GM12891 (cell line): ENCODE measurements at places on chromosomes 6 and 20.

GRCh38 chr20:45918182-45918737 is 6.3 kb upstream of the PLTP start:
- no peak for DNase-seq

- no peak for DNase-seq
Observed at GRCh38 chr6:44166591-44167184, 8.1 kb downstream of the CAPN11 start.

- no peak for DNase-seq
Observed at GRCh38 chr6:139017227-139017626, 11.3 kb upstream of the ABRACL start.

GRCh38 chr20:38073307-38074071 is 39.9 kb downstream of the RPRD1B start:
- no peak for DNase-seq

DNA sequence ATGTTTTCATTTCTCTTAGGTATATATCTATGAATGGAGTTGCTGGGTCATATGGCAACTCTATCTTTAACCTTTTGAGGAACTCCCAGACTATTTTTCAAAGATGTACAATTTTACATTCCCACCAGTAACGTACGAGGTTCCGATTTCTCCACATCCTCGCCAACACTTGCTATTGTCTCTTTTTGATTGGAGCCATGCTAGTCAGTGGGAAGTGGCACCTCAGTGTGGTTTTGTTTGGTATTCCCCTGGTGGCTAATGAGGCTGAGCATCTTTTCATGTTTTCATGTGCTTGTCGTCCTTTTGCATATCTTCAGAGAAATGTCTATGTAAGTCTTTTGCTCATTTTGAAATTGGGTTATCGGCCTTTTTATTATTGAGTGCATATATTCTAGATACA is 178.6 kb upstream of the EXOC2 start:
- no peak for DNase-seq

DNA sequence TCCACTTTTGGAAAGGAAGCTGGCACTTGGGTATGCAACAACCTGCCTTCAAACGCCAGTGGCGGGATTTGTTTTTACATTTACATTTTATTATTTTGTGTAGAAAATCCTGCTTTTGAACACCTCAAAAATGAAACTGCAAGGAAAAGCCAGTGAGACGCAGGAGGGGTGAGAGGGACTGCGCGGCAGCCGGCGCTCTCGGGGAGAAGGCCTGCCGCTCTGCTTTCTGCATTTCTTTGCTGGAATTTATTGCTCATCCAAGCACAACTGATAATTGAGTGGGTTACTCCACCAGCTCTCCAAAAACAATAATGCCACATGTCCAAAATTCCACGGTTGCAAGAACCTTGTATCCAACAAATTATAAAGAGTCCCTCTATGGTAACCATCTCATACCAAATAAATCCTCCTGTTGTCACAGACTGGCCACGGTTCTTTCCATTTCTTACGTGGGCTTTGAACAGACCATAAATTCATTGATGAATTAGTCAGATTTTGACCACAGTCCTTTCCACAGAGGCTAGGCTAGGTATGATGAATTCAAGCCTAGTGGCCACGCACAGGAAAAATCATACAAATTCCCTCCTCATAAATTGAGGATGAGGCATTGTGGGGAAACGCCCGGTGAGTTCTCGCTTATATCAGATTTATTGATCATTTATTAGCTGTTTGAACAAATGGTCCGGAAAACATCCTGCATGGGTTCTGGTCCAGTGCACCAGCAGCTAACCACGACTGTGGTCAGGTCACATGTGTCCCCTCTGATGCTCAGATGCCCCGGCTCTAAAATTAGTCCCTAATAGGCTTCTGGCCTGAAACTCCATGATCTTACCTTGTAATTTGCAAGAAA is 31.6 kb upstream of the FOXC1 start:
- no peak for DNase-seq

DNA sequence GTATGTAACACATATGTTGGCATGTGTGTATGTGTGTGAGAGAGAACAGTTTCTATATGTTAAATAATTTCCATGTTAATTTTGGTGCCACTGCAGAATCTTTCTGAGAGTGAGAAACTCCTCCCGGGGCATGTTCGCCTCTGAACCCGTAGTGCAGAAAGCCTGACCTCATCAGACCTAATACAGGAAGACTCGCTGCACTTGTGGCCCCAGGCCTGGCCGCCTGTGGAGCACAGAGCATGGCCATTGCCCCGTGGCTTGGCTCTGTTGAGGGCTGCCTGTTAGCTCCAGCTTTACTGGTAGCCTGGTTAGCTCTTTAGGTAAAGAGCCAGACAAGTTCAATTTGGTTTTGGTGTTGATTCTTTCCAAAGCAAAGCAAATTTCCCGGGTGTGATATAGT is 25.5 kb downstream of the FARS2 start:
- no peak for DNase-seq

DNA sequence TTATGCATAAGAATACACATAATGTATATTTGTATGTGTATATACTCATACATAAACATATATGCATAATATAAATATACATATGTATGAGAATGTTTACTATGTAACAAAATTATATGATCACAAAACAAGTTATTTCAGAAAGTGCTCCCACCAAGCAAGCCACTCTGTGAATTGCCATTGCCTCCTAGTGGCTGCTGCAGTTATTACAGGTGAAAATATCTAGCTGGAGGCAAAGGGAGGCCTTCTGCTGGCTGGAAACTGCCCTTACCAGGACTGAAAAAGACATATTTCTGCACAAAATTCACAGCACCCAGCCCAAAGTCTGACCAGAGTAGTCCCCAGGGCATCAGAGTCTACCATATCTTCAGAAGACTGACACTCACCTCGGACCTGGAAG is 14.4 kb upstream of the ADAM33 start:
- DNase-seq: no peak

- no peak for DNase-seq
Observed at GRCh38 chr6:53581856-53582255, 37.0 kb upstream of the GCLC start.

DNA sequence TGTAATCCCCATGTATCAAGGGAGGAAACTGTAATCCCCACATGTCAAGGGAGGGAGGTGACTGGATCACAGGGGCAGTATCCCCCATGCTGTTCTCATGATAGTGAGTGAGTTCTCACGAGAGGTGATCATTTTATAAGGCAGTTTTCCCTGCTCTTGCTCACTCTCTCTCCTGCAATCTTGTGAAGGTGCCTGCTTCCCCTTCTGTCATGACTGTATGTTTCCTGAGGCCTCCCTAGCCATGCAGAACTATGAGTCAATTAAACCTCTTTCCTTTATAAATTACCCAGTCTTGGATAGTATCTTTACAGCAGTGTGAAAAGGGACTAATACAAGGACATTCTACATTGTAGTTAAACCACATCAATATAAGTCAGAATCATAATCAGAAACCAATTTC is 112.4 kb downstream of the BTBD9 start:
- DNase-seq: no peak

- DNase-seq: no peak
Observed at GRCh38 chr6:90097356-90097755, 199.3 kb downstream of the BACH2 start.

GRCh38 chr20:46631212-46631869 is 19.9 kb downstream of the SLC13A3 start:
- no peak for DNase-seq

GRCh38 chr20:52094693-52095092 is 96.9 kb downstream of the ZFP64 start:
- DNase-seq: no peak

DNA sequence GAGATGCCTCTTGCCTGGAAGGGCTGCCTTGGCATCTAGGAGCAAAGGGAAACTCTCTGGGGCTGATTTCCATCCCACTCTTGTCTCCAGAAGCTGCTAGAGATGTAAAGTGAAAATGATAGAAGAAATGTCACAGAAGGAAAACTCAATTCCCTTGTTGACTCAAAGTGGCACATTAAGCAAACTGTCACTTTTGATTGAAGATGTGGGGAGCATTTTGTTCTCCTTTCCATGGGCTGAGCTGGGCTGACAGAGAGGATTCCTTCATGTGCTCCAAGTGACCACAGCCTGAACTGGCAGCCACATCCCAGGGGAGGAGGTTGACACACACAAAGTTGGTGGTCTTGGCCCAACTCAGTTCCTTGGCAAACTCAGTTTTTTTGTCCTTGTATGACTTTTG is 9.8 kb downstream of the GPR31 start:
- DNase-seq: no peak

GRCh38 chr6:136958168-136958567 is 36.1 kb downstream of the SLC35D3 start:
- DNase-seq: no peak

- DNase-seq: peak; percentile 74
Observed at GRCh38 chr6:30489081-30490025, at the start of gene HLA-E. Gene HLA-E, plus strand, starts transcription at chr6:30489509. Its CDS starts 23 bp downstream, at chr6:30489532.
